Cortex of kidney (tissue), 1 donor: ENCODE measurements at places on chromosomes 16 and 17.

- DNase-seq = no peak
Observed at GRCh38 chr17:40963838-40964237, 2.9 kb downstream of the KRT39 start.

DNA sequence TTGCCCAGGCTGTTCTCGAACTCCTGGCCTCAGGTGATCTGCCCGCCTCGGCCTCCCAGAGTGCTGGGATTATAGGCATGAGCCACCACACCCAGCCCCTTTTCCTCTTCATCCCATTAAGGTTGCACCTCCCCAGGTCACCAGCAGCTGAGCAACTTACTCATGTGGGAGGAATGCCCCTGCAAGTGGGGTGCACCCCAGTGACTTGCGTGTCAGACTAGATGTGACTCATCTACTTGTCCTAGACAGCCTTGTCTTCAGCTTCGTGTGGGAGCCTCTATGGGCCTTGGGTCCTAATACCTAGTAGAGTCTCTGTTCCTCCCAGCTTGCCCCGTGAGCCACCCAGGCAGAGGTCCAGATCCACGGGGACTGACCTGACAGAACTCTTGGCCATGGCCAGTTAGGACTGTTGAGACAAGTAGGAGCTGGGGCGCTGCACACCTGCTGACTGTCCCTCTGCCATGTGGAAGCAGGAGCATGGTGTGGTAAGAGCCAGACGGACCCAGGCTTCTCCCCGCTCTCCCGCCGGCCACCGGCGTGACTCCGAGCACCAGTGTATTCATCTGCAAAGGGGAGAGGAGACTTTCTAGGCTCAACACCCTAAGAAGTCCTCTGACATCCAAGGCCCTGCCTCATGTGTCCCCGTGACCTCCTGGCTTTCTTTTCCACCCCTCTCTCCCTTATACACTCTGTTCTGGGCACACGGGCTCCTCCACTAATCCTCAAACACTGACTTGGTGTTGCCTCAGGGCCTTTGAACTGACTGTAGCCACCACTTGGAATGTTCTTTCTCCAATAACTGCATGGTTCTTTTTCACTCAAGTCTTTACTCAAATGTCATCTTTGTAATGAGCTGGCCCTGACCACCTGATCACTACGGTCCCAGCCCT, 11.6 kb upstream of the CBX4 start:
- no peak for DNase-seq

GRCh38 chr17:27295945-27296344, 2.0 kb downstream of the WSB1 start:
- no peak for DNase-seq

DNA sequence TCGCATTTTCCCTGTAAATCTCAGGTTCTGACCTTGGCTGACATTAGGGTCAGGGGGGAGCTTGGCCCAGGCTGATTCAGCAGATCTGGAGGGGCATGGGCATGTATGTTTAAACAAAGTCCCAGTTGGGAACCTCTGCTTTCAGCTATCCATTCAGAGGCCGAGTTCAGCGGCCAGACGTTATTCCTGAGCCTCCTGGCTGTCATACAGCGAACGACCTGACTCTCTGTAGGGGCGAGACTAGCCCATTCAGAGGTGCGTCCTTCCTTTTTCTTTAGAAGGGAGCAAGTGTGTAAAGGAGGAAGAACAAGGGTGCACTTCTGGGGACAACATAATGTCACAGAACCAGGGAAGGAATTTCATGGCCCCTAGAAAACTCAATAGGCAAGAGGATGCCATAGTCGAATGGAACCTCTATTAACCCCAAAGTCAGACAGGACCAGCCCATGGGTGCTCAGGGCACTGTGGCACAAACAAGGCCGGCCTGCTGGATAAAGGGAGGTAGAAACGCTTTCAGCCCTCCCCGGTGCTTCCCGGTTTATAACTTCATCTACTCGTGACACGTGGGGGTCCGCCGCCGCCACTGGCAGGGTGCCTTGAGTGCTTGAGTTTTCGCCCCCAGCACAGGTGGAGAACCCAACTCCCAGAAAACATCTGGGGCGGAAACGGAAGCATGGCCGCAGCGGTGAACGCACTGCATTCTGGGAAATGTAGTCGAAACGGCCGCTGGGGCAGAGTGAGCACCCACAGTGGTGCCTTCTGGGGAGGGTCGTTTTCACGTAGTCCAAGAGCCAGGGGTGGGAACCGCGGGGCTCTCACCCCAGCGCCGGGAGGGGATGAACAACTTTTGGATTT, 33.2 kb upstream of the PLCG2 start:
- no peak for DNase-seq

GRCh38 chr16:66432429-66432828, 5.3 kb downstream of the BEAN1 start:
- DNase-seq = no peak

DNA sequence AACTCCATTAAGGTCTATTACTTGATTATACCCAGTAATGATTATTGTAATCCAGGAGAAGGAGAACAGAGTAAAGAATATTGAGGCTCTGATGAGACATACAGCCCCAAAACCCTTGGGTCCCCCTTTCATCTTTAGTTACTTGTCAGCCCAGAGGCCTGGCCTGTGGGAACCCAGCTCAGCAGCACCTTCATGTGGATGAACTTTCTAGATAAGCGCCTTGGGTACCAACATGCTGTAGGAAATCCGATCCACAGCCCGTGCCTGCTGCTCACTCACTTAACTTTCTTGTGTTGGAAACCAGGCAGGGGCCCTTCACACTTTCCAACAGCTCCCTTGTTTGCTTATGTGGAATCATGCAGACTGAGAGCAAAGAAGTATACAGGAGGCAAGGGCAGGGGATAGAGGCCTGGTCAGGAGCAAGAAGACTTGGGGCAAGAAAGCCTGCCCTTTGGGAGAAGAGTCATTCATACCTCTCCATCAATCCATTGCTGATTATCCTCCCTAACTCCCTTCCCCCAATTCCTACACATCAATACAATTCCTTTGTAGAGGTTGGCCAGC, 64.0 kb upstream of the SOX9 start:
- no peak for DNase-seq

DNA sequence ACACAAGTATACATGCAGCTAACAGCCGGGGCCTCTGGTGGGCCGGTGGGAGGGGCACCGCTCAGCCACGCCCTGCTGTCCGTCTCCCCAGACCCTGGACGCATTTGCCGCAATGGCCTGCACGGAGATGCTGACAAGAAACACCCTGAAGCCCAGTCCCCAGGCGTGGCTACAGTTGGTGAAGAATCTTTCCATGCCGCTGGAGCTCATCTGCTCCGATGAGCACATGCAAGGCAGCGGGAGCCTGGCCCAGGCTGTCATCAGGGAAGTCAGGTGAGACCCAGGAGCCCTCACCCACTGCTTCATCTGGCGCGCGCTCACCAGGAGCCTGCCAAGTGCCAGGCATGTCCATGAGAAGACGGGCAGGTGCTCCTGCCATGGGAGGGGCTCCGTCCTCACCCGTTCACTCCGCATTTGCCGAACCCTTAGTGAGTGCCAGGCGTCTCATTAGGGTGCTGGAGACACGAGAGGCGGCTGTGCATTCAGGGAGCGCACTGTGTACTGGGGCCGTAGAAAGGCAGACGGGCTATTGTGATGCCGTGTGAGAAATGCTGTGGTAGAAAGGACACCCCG, 51.4 kb upstream of the ENDOV start:
- no peak for DNase-seq

DNA sequence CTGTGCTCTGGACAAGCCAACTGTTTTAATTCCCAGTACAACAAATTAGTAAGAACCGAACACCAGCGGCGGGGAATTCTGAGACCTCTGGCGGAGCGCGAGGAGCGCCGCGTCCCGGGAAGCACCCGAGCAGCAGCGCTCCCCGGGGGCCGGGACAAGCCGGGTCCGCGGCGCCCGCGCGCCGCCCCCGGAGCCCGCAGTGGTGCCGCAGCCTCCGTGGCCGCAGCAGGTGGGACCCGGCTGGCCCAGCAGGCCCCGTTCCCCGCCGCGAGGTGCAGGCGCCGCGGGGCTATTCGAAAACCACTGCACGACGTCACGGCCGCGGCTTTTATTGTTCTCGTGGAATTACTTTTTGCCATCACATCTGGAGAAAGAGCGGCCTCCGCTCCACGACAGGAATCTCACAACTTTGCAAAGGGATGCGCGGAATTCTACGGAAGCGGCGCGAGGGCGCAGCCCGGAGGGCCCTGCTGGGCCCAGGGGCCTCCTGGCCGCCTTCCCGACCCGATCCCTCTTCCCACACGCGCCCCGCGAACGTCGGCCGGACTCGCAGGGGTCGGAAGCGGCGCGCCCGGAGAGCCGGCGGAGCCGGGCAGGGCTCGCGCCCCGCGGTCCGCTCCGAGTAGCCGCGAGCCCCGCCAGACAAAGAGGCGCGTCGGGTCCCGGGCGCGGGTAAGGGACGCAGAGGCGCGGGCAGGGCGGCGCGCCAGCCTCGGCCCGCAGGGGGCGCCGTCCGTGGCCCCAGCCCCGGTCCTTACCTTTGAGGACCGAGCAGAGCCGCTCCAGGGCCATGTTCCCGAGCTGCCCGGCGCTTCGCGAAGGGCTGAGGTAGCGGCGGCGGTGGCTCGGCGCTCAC, 696 bp downstream of the NETO2 start:
- DNase-seq = no peak

- DNase-seq = no peak
Observed at GRCh38 chr16:68389006-68389405, 59.3 kb downstream of the SMPD3 start.

DNA sequence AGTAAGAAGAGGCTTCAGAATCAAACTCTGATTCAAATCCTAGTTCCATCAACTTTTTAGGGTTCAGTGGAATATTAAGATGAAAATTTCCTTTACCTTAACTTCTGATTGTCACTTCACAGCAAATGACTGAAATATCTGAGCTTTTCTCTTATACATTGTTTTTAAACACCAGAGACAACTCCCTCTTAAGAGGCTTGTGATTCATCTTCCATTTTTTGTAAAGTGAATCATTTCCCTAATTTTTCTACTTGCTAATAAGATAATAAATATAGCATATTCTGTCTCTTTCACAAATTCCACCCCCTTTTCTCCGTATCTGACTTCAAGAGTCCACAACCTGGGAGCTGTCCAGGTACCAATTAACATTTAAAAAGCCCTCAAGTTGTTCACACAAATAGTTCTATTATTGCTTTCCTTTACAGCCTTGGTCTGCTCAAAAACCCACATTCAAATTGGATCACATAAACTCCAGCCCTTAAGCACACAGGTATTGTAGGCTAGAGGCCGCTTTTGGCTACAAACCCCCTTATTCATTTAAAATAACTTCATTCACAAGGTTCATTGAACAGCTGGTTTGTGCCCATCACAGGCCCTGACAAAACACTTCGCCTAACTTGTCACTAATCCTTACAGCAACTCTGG, 14.1 kb upstream of the UTP6 start:
- no peak for DNase-seq

- no peak for DNase-seq
Observed at GRCh38 chr16:16048904-16049582, 99.6 kb downstream of the ABCC1 start.
